Left lung (tissue), 14 donors: ENCODE measurements at places on chromosomes 4 and X.
A peak's percentile ranks its signal among the peaks of the same experiment; 100 is the strongest.

GRCh38 chr4:105296672-105297071 lies 150.0 kb downstream of the TET2 start:
- no peak for DNase-seq

DNA sequence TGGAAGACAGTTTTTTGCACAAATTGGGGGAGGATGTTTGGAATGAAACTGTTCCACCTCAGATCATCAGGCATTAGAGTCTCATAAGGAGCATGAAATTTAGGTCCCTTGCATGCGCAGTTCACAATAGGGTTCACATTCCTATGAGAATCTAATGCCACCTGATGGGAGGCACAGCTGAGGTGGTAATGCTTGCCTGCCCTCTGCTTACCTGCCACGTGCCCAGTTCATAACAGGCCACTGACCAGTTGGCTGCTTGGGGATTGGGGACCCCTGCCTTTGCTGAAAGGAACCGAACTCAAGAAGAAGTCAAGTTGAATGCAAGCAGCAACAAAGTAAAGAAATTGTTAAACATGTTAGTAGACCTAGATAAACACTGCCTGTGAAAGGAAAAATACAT lies 4.6 kb upstream of the HSPA4L start:
- no peak for DNase-seq

GRCh38 chr4:40628888-40629287 lies 776 bp downstream of the RBM47 start:
- no peak for DNase-seq

DNA sequence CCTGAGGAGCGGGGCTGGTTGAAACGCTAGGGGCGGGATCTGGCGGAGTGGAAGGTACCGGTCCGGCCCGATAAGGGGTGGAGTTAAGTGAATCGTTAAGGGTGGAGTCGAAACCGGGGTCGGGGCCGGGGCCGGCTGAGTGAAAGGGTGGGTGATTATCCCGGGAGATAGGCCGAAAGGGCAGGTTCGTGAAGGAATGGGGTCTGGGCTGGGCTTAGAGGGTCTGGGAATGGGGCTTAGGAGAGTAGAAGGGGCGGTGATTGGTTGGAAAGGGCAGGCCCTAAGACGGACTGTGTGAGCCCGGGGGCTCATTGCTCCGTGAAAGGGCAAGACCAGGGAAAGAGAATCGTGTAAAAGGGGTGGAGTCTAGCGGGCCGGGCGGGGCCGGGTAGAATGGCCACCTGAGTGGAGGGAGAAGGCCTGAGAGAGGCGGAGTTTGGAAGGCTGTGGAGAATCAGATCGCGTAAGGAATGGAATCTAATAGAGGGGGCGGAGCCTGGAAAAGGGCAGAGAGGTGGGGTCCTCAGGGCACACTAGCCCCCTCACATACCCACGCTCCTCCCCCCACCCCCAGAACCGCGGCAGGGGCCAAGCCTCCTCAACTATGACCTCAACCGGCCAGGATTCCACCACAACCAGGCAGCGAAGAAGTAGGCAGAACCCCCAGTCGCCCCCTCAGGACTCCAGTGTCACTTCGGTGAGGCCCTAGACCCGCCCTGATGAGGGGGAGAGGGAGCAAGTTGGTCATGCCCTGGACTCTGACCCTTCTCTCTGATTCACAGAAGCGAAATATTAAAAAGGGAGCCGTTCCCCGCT lies 430 bp downstream of the HDAC6 start:
- DNase-seq, result peak; percentile 88

- DNase-seq, result no peak
Measured at GRCh38 chr4:106614441-106614840, 245.9 kb upstream of the GIMD1 start.

DNA sequence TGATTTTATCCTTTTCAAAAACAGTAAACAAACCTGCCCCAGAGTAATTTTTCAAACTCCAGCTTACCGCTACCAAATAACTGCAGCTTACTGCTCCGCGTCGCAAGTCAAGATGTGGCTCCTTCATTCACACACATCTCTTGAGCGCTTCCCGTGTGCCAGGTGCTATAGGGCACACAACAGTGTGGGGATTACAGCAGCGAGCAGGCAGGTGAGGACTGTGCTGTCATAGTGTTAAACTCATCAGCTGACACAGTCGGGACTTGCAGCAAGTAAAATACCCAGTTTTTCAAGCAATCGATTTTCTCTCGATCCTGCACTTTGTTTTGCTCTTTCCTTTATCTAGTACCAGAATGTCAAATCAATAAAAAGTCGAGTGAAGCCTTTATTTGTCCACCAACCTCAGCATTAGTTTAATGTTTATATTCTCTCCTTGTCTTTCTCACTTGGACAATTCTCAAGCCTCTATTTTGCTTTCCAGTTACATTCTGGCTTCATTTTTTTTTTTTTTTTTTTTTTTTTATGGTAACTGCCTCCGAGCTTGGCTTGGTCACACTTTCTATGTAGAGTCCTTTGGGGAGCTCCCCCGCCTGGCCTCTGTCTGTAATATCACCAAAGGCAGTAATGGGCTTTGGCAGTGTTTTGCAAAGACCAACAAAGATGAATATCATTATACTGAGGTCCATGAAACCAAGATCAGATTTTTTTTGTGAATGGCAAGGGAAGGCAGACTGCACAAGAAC lies 8.3 kb upstream of the ASB5 start:
- DNase-seq, result peak; percentile 56

GRCh38 chr4:31427691-31428090 lies 707.5 kb downstream of the PCDH7 start:
- DNase-seq, result no peak

DNA sequence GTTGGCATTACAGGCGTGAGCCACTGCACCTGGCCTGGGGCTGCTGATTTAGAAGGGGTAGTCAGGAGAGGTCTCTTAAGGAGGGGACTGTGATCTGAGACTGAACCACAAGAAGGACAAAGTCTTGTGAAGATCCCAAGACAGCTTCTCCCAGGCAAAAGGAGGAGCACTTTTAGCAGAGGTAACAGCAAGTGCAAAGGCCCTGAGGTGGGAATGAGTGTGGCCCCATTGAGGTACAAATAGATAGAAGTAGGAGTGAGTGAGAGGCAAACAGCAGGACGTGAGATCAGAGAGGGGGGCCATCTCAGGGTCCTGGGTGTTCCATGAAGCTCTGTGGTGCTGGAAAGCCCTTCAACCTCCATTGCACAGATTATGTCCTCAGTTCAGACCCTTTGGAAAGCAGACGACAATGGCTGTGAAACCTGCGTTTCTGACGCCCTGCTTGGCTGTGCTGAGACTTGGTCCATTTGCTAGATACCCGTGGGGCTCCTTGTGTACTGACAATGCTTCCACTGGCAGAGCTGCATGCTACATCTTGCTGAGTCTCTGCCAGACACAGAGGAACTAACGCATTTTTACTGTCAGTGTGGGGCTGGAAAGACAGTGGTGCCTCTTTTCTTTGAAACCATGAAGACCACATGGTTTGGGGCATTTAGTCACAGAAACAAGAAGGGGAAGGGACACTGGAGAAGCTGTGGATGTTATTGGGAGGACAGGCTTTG lies 1.3 kb upstream of the CCKAR start:
- DNase-seq, result no peak

DNA sequence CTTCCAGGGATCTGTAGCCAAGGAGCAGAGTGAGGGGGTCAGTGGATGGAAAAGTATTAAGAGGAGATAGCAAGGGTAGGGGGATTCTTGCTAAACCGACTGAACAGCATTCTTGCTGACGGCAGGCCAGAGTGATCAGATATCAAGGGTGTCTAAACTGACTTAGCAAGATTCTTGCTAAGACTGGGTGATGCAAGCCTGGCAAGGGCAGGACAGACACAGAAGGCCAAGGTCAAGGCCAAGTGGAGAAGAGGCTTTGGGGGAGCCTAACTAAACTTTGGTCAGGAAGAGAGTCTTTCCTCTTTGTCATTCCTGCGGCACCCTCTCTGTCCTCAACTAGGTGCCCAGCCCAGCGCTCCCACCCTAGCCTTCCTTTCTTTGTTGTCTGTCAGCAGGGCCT lies 799 bp downstream of the XPNPEP2 start:
- DNase-seq, result no peak

- DNase-seq, result no peak
Measured at GRCh38 chr4:124282301-124282898, 430.1 kb downstream of the ANKRD50 start.

- DNase-seq, result no peak
Measured at GRCh38 chr4:189092581-189092980, 848.1 kb upstream of the FRG1 start.

GRCh38 chrX:112012360-112012759 lies 70.2 kb downstream of the TRPC5 start:
- no peak for DNase-seq

- DNase-seq, result peak; percentile 28
Measured at GRCh38 chr4:126937846-126938422, 694.8 kb upstream of the INTU start.

DNA sequence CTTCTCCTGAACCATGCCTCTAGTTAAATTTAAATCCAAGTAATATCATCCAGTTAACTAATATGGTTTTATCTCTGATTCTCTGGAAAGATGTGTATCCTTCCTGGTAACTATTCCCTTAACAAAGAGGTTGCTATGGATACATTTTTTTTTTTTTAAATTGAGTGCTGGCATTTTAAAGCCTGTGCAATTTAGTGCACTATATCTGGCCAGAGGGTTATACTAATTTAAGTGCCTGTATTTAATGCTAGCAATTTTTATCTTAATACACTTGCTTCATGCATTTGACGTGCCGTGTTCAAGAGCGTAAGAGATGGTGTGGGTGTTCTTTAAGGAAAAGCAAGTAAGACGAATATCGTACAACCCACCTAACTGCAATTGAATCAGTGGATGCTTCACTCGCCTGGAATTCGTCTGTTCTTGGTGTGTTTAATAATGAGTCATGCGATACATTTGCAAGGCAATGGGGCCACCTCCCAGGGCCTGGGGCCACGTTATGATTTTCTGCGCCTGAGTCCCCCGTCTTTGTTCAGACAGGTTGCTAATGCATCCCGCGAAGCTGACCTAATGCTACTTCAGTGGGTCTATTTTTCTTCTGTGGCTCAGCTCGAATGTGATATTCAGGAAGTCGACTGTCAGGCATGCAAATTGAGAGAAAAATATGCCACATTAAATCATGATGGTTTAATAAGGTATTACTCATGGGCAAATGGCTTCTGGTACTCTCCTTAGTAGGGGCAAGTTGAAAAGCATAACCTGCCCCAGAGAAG lies 14.2 kb upstream of the MID1 start:
- DNase-seq, result no peak

DNA sequence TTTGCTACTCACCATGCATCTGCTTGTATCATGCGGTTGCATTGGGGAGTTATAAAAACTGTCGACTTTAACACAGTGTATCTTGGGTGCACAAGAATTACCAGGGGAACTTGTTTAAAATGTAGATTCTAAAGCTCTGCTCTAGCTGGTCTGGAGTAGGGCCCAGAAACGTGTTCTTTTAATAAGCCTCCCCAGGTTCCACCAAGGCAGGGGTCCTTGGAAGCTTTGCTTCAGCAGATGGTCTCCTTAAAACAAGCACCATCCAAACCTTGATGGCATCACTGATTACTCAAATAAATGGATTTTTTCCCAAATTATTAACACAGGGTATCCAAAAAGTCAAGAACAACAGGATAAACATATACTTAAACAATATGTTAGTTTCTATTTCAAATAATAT lies 120.2 kb upstream of the NDP start:
- DNase-seq, result no peak

DNA sequence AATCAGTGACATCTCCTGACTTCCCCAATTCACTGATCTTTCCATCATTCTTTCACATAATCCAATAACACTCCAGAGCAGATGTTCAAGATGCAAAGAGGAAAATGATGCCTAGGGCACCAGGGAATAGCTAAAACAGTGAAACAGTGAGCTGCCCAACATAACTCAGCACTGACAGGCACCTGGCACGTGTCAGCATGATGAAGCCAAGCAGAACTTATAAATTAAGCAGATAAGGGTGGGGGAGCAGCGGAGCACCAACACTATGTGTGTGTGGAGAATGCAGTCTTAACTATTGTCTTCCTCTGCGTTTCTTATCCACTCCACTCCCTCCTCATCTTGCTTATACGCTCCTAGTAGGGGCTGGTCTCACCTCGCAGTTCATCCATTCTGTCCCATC lies 89.4 kb downstream of the AMMECR1 start:
- DNase-seq, result no peak

DNA sequence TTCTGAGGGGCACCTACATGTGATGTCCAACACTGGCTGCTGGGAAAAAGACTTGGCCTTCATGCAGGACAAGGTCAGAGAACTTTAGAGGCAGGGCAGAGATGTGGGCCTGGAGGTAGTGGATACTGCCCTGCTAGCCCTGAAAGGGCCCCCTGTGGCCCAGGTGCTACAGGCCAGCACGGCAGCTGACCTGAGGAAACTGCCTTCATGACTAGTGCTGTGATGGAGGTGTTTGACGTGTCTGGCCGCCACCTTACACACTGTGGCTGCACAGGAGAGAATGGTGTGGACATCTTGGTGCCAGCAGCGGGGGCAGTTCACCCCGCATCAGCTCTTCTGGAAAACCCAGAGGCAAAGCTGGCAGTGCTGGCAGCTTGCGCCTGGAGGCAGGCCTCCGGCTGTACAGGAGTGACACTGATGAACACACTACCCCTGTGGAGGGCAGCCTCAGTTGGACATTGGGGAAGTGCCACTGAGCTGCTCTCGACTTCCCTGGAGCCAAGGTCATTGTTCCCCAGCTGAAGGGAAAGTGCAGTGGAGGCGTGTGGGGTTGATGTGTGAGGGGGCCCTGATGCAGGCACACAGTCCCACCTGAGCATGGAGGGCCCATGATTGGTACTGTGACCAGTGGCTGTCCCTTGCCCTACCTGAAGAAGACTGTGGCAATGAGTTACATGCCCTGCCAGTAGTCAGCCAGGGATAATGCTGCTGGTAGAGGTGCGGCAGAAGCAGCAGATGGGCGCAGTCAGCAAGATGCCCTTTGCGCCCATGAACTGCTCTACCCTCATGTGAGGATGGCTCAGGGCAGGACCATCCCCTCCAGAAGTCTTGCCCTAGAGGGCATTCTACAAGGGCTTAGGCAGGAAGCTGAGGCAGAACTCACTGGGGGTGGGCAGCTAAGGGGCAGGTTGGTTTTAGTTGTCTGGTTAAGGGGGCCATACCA lies 36.9 kb downstream of the COQ2 start:
- no peak for DNase-seq

DNA sequence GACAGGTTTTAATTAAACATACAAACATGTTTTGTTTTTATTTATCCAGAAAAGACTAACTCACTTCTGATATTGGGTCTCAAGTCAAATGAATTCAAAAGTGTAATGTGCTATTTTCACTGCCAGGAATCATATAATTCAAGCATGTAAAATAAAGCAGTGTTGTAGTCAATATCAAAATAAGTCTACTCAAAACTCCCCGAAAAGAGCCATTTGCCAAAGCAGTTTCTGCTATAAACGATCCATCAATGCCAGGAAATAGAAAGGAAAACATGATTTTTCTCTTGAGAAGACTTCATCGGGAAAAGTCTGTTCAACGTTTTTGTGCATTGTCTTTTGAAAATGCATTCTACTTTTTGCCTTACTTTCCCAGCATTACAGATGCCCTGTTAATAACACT lies 633.3 kb downstream of the FAT4 start:
- DNase-seq, result no peak
